HepG2 (cell line): ENCODE measurements at places on chromosomes 7 and 10. TPM values are rescaled to one million over a fixed set of nuclear protein-coding genes. Genes with fewer than 3 reads are reported as not detected.

GRCh38 chr10:1158066-1158465 lies 101.9 kb downstream of the WDR37 start:
- H3K27ac ChIP-seq: no peak overlapping the region
- peaks cover 88% of the 10 kb centered on the region for H3K27me3 ChIP-seq
- no peaks in the 10 kb centered on the region for H3K4me1 ChIP-seq

DNA sequence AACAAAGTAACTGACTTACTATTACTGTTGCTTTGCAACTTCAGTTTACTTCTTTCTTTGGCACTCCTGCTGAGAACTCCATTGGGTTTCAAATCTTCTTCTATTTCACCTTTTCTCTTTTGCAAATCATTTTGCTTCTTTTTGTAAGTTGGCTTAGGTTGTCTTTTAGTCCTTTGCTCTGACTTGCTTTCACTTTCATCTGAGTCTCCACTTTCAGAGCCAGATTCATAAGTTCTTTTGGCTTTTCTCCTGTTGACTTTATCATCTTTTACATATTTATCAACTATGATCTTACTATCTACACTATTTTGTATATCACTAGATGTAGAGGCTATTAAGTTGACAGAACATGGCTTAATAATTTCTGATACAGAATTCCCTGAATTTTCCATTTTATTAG lies 73.4 kb downstream of the NRBF2 start:
- H3K27me3 ChIP-seq: no peaks in the 10 kb centered on the region
- no peaks in the 10 kb centered on the region for H3K4me1 ChIP-seq

- H3K4me1 ChIP-seq: no peaks in the 10 kb centered on the region
- H3K27ac ChIP-seq: no peak overlapping the region
- H3K36me3 ChIP-seq: no peaks in the 10 kb centered on the region
- H3K4me3 ChIP-seq: no peak overlapping the region; the same call in 1 of the 2 replicates
- DNase-seq: no peak
Measured at GRCh38 chr10:62934258-62934657, 118.1 kb upstream of the EGR2 start.

DNA sequence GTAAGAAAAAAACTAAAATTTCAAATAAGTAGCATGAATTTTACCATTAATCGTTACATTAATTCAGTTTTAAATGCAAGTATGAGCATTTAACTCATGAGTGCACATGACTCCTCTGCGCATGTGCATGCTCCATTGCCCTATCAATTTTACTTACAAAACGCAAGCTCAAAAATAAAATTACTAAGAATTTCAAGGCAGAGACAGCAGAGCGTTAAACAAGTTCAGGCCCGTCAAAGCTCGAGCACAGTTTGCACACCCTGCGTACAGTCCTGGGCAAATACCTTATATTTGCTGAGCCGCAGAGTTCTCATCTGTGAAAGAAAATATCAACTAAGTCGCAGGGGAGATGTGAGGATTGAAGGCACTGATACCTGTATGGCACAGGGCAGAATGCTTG lies 373.6 kb downstream of the BBS9 start:
- DNase-seq: no peak
- H3K4me1 ChIP-seq: peaks cover 12% of the 10 kb centered on the region; the same call in 1 of the 2 replicates
- H3K27me3 ChIP-seq: no peaks in the 10 kb centered on the region
- no peaks in the 10 kb centered on the region for H3K36me3 ChIP-seq

- no peak overlapping the region for H3K27ac ChIP-seq
- H3K4me3 ChIP-seq: no peak overlapping the region
- no peaks in the 10 kb centered on the region for H3K36me3 ChIP-seq
- no peaks in the 10 kb centered on the region for H3K27me3 ChIP-seq
Measured at GRCh38 chr7:51797371-51797770, 480.8 kb upstream of the COBL start.

DNA sequence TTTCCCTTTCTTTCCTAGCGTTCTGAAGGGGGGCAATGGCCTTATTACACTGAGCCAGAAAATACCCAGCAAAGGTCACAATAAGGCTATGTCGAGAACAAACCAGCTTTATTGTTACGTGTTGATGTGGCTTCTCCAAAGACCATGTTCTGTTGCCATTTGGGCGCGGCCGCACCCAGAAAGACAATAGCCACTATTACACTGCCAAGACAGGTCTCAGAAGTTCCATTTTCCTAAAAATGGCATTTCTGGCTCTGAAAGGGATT lies 77.8 kb downstream of the PROSER2 start:
- no peaks in the 10 kb centered on the region for H3K36me3 ChIP-seq
- no peak overlapping the region for H3K27ac ChIP-seq
- DNase-seq: no peak
- no peak overlapping the region for H3K4me3 ChIP-seq
- no peaks in the 10 kb centered on the region for H3K27me3 ChIP-seq

- H3K36me3 ChIP-seq: peaks cover 25% of the 10 kb centered on the region; the same call in 2 of the 3 replicates
- no peak overlapping the region for H3K27ac ChIP-seq
- H3K4me3 ChIP-seq: no peak overlapping the region
- peak; percentile 54 for DNase-seq
Measured at GRCh38 chr10:116947841-116948529, 57.0 kb downstream of the SHTN1 start.

DNA sequence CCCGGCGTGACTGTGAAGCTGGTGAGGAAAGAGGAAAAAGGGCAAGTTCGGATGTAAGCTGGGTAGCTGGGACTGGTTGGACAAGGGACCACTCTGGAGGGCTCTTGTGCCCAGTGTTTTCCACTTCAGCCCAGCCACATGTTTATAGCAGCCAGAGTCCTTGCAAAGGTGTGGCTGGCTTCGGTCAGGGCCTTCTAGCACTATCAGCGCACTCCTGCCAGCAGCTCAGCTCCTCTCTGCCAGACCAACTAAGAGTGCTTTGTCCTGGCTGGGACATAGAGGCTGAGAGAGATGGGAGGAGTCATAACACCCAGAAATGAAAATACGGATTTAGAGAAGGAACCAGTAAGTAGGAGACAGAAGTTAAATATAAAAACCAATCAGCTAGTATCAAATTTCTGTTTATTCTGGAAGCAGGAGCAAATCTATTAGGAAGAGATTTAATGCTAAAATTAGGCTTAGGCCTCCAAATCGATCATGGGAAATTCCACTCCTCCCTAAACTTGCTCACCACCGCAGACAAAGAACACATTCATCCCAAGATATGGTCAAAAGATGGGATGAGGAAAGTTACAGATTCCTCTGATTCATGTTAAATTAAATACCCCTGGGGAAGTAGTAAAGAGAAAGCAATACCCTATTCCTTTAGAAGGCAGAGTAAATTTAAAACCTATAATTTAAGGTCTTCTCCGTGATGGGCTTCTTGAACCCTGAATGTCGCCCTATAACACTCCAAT lies 135.0 kb downstream of the RALA start:
- peaks cover 9% of the 10 kb centered on the region for H3K4me1 ChIP-seq
- H3K27ac ChIP-seq: no peak overlapping the region
- no peaks in the 10 kb centered on the region for H3K36me3 ChIP-seq
- DNase-seq: no peak
- H3K4me3 ChIP-seq: no peak overlapping the region

DNA sequence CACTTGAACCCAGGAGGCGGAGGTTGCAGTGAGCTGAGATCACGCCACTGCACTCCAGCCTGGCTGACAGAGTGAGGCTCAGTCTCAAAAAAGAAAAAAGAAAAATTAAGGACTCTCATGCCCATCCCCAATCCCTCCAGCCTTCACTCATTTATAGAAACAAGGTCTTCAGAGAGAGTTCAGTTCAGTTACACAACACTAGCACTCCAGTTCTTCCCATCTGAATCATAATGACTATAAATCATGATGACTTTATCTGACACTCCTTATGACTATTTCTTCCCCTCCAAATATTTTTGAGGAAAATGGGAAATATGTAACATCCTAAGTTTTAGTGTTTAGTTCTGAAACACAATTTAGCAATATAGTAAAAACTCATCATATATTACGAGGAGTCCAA lies 107.4 kb upstream of the LSM8 start:
- DNase-seq: no peak
- peaks cover 6% of the 10 kb centered on the region; the same call in 1 of the 2 replicates for H3K4me1 ChIP-seq
- no peaks in the 10 kb centered on the region for H3K36me3 ChIP-seq

DNA sequence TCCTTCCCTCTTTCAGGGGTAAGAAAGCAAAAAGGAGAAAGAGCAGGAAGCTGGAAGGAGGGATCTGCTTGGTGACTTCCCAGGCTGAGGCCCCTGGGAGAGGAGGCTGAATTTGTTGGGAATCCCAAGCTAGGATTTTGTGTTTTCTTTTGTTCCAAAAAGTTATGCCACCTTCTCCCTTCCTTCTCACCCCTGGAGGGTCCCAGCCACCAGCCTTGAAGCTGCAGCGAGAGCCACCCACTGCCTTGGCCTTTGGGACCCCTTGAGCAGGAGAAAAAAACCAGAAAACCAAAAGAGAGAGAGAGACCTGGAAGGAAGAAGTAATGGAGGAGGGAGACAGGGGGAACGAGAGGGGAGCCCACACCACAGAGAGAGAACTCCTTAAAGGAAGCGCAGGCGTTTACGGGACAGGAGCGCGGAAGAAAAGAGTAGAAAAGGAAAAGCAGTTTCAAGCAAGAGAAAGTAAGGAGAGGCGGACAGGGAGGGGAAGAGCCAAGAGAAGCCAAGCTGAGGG lies 7.2 kb downstream of the VAX1 start:
- no peak for DNase-seq
- H3K36me3 ChIP-seq: no peaks in the 10 kb centered on the region
- peaks cover 10% of the 10 kb centered on the region; the same call in 1 of the 2 replicates for H3K4me1 ChIP-seq
- H3K27me3 ChIP-seq: peaks cover 71% of the 10 kb centered on the region

DNA sequence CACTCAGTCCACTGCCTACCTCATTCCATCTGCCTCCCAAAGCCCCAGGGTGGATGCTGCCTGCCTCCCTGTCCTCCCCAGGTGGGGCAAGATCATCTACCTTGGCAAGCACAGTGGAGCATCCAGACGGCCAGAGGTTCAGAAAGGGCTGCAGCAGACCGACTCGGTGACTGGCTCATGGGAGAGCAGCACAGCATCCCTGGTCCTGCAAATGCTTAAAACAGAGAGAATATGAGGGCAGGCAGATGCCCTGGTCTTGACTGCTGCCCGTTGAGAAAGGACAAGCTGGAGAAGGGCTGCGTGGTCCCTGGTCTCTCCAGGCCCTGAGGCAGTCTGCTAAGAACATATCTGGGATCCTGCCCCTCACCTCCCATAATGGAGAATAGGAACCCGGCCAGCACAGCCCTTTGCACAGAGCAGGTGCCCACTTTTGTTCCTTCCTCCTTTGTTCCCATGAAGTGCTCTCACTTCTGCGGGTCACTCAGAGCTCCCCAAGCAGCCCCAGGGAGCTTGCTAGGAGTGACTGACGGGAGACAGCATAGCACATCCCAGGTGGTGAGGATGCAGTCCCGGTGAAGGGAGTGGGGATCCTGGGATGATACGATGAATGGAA lies 1.4 kb downstream of the HPS1 start:
- H3K4me1 ChIP-seq: peaks cover 18% of the 10 kb centered on the region; the same call in 1 of the 2 replicates
- H3K27ac ChIP-seq: no peak overlapping the region
- H3K27me3 ChIP-seq: no peaks in the 10 kb centered on the region
- peak overlapping the region; percentile 86; the same call in 1 of the 2 replicates for H3K4me3 ChIP-seq
- H3K36me3 ChIP-seq: peaks cover 3% of the 10 kb centered on the region

- no peak overlapping the region for H3K4me3 ChIP-seq
- no peaks in the 10 kb centered on the region for H3K4me1 ChIP-seq
- no peaks in the 10 kb centered on the region for H3K27me3 ChIP-seq
- H3K36me3 ChIP-seq: no peaks in the 10 kb centered on the region
- DNase-seq: peak; percentile 3
- H3K27ac ChIP-seq: no peak overlapping the region
Measured at GRCh38 chr7:84177758-84178412, 16.7 kb downstream of the SEMA3A start.

- H3K36me3 ChIP-seq: no peaks in the 10 kb centered on the region
- no peaks in the 10 kb centered on the region for H3K27me3 ChIP-seq
- H3K27ac ChIP-seq: peak overlapping the region; percentile 81
Measured at GRCh38 chr7:103389263-103389662, 41.8 kb downstream of the PSMC2 start.

DNA sequence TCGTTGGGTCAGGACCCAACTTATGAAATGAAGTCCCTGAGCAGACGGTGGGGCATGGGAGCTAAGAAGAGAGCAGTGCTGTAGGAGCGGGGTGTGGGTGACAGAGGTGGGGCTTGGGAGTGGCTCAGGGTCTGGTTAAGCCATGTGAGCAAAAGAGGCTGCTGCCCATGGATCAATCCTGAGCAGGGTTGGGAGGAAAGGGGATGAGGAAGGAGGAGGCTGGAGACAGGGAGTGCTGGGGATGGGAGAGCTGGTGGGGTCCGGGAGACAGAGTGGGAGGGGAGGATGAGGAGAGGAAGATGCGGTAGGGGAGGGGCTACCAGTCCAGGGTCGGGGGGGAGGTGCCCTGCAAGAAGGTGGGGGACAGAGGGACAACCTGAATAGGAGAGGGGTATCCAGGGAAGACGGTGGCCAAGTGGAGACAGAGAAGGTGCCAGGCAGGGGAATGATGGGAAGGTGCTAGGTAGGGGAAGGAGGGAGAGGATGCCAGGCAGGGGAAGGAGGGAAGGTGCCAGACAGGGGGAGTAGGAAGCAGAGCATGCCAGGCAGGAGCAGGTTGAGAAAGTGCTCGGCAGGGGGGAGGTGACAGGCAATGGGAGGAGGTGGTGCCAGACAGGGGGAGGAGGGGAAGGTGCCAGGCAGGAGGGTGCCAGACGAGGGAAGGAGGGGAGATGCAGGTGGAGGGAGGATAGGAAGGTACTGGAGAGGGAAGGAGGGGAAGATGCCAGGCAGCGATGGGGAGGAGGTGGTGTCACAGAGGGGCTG lies 27.5 kb upstream of the SMARCD3 start:
- peaks cover 18% of the 10 kb centered on the region for H3K4me1 ChIP-seq
- no peak overlapping the region for H3K27ac ChIP-seq
- H3K27me3 ChIP-seq: peaks cover 70% of the 10 kb centered on the region
- no peaks in the 10 kb centered on the region for H3K36me3 ChIP-seq
- no peak for DNase-seq

DNA sequence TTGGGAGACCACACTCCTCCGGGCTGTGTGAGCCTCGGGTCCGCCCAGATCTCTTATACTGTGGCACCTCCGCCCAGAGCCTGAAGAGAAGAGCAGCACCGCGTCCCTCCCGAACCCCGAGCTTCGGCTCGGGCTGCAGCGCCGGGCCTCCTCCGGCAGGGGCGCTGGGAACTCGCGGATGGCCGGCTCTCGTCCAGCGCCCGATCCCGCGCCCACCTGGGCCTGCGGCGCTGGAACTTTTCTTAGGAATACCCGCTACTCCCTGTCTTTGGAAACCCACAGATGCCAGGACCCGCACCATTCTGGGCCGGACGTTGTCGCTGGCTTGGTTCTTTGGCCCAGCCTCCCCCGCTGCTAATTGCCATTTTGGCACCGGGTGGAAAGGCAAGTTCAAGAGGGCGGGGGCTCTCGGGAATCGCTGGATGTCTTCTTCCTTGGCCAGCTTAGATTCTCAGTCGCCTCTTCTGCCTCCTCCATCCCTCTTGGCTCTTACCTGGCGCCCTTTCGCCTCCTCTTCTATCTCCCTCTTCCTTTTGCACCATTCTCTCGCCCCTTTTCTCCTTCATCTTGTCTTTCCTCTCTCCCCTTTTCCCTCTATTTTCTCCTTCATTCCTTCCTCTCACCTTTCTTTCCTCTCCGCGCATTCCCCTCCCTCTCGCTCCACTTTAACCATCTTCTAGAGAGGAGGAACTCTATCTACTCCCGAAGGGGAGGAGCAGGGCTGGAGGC lies 2.1 kb upstream of the SORCS3 start:
- H3K27me3 ChIP-seq: peaks cover 56% of the 10 kb centered on the region; the same call in 2 of the 3 replicates
- no peaks in the 10 kb centered on the region for H3K4me1 ChIP-seq
- H3K36me3 ChIP-seq: no peaks in the 10 kb centered on the region
- H3K4me3 ChIP-seq: no peak overlapping the region

The LOXL4 gene
- polyA plus RNA-seq: 21.1 and 31.3 TPM in 2 replicates

The IL6 gene
- polyA plus RNA-seq: not detected in 2 replicates

The PCLO gene
- polyA plus RNA-seq: 0.07 and 0.10 TPM in 2 replicates

The NME8 gene
- not detected in 2 replicates for polyA plus RNA-seq
